ENCODE measurements at places on chromosomes 6 and 20.

GRCh38 chr6:150937132-150937906, 71.8 kb downstream of the MTHFD1L start:
- DNase-seq = no peak

GRCh38 chr6:3610921-3611320, 140.6 kb downstream of the PXDC1 start:
- DNase-seq = no peak

GRCh38 chr6:73604020-73604419, 49.8 kb downstream of the SLC17A5 start:
- DNase-seq = no peak

GRCh38 chr6:53734473-53735299, 60.1 kb upstream of the LRRC1 start:
- no peak for DNase-seq

GRCh38 chr6:29964887-29965562, 22.7 kb downstream of the HLA-A start:
- no peak for DNase-seq

GRCh38 chr6:73712535-73713173, 16.7 kb downstream of the CD109 start:
- no peak for DNase-seq

GRCh38 chr6:134063966-134064445, 11.6 kb upstream of the SLC2A12 start:
- DNase-seq = no peak

GRCh38 chr6:90154755-90155470, 141.7 kb downstream of the BACH2 start:
- no peak for DNase-seq

- no peak for DNase-seq
Observed at GRCh38 chr20:1656844-1657243, 735 bp downstream of the SIRPG start.

- no peak for DNase-seq
Observed at GRCh38 chr20:37230200-37230599, 31.4 kb downstream of the GHRH start.

- DNase-seq = no peak
Observed at GRCh38 chr6:41548098-41548840, 2.1 kb downstream of the FOXP4 start.

- DNase-seq = no peak
Observed at GRCh38 chr20:51391926-51392325, 150.6 kb downstream of the NFATC2 start.

DNA sequence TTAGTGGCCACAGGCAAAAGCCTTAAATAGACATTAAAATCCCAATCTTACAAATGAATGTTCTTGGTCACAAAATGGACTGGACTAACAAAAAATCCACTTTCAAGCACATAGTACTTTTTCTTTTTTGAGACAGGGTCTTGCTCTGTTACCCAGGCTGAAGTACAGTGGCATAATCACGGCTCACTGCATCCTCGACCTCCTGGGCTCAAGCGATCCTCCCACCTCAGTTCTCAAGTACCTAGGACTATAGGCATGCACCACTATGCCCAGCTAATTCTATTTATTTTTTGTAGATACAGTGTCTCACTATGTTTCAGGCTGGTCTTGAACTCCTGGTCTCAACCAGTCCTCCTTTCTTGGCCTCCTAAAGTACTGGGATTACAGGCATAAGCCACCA, 59.4 kb downstream of the MAP3K5 start:
- no peak for DNase-seq

- no peak for DNase-seq
Observed at GRCh38 chr6:138931660-138932059, 56.4 kb downstream of the REPS1 start.

DNA sequence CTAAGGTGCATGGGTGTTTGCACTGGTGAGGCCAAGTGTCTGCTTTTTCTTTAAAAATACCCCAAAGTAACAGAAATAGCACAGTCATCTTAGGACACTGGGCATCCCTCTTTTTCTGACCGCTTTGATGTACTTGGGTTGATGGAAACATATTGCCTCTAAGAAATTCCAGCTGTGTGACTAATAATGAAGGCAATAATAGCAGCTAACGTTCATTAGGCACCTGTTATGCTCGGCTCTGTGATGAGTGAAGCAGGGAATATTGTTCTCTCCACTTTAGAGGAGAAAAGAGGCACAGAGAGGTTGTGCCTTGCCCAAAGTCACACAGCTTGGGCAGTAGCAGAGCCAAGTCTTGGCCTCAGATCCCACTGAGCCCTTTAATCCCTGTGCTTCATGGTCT, 100.7 kb downstream of the F13A1 start:
- no peak for DNase-seq

DNA sequence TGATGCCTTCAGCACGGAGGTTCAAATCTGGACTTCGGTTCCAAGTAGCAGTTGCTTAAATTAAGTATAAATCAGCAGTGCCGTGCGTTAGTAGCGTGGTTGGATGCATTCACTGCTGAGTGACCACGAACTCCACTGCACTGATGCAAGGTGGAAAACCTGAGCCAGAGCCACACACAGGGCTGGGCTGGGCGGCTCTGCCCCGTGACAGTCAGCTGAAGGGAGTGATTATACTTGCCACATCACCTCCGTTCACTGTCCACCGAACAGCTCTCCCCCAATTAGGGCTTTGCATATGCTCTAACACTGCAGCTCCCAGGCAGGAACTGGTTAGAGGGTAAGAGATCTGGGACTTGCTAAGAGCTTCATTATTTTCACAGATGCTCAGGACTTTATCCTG, 22.2 kb downstream of the PPP1R3G start:
- DNase-seq = no peak

DNA sequence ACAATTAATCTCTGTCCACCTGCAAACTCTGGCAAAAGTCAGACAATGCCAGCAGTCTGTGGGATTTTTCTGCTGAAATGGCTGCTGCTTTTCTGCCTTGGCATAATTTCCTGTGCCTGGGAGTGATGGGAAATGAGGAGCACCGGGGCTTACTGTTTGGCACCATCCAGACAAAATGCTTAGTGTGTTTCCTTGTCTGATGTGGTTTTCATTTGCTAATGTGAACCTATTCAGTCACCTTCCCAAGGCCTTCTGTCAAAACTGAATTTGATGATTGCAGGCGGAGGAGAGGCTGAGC, 56.4 kb downstream of the CDH4 start:
- DNase-seq = no peak

DNA sequence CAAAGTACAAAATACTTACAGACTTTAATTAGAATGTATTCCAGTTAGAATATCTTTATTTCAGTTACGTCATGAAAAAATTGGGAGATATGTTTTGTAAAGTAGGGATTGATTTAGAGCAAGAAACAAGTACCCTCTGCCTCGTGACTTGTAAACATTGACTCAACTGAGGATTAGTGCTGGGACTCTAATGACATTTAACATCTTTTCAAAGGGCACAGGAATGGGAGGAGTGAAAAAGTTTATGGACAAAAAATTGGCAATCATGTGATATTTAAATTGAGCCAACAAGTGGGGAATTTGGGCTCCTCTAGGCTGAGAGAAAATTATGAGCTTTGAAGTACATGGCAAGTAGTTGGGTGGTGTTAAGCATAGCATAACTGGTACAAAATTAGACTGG, 25.3 kb downstream of the NKX2-4 start:
- no peak for DNase-seq

DNA sequence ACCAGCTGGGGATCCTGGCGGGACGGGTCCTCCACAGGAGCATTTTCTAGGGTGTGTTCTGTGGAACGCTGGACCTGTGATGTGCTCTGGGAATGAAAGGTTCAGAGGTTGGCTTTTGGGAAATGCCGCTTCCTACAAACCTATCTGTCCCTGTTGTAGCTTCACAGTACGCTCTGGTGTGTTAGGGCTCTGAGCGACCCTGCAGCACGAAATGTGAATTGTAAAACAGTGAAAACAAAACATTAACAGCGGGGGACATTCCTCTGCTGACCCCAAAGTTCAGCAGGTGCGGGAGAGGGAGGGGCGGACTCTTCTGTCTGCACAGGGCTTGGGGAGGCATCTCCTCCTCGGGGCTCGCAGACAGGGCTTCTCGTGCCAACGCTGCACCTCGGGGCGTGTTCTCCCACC, 155.9 kb downstream of the NRN1 start:
- no peak for DNase-seq

Measured in breast epithelium (tissue), 4 donors.